Activated CD4-positive, alpha-beta T cell treated with anti-CD3 and anti-CD28 coated beads, Interleukin-2, amount 50 U/mL, for 1 hour (primary cell): ENCODE measurements at places on chromosomes 6 and 20.

DNA sequence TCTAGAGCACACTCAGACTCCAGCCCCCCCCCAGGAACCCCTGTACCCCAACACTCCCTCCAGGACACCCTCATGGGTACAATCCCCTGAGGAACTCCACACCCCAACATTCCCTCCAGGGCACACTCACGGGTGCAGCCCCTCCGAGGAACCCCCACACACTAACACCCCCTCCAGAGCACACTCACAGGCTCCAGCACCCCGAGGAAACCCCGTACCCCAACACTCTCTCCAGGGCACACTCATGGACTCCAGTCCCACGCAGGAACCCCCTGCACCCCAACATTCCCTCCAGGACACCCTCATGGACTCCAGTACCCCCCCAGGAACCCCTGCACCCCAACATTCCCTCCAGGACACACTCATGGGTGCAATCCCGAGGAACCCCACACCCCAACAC lies 31.6 kb downstream of the LAMA5 start:
- no peak for DNase-seq

DNA sequence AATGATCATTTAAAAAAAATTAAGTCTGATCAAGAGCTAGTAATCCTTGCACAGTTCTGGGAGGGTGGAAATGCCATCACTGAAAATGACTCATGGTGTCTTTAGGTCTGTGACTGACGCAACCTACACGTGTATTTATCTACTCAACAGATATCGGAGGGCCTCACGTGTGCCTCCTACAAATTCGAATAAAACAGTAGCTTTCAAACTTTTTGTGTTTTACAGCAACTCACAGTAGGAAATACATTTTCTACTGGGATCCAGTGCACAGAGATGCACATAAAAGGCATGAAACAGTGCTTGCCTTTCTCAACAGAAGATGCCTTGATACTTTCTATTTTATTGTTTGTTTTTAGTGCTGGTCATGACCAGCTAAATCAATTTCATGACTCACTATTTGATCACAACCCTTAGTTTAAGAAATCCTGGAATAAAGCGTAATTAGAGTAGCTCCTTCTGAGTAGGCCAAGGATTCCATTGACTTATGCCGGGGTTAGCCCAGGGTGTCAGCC lies 210.0 kb upstream of the SNX9 start:
- no peak for DNase-seq

GRCh38 chr20:20143165-20143564 lies 90.8 kb downstream of the CFAP61 start:
- DNase-seq: no peak

DNA sequence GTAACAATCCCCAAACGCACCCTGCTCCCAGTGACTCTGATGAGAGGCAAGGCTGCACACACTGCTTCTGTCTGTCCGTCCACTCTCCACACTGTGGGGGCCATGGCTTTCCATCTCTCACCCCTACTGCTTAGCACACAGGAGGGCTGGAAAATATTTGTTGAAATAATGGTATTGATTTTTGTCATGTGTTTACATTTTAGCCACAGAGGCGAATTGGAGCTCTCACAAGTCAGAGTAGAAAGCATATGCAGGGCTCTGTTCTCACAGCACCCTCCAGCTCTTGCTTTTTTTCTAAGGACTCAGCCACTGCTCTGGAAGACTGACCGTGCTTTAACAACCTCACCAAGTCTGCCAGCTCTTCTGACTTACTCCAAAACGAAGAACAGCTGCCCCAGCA lies 273.8 kb downstream of the GMDS start:
- no peak for DNase-seq

DNA sequence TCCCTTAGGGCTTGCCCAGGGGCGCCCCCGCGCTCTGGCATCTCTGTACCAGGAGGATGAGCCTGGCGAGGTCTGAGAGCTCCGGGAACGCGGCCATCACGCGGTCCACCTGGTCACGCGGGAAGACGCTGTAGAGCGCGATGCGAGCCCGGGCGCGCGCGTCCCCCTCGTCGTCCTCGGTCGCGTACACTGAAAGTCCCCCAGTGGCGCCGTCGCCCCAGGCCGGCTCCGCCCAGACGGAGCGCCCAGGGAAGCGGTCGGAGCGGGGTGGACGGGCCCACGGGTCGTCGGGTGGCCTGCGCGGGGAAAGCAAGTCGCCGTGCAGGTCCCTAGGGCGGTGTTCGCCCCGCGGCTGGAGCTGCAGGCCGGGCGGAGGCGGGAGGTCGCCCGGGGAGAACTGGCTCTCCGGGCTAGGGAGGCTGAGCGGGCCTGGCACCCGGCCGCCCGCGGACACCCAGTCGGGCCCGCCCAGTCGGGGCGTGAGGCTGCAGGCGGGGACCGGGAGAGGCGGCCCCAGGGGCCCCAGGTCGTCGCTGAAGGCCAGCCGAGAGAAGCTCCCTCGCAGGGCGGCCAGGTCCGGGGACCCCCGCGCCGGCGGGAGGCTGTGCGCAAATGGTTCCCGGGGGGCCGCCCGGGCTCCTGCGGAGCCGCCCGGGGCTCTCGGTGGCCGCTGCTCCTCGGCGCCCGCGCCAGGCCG lies 34.0 kb downstream of the ZC3H12D start:
- no peak for DNase-seq

GRCh38 chr6:151001387-151002056 lies 136.0 kb downstream of the MTHFD1L start:
- no peak for DNase-seq

DNA sequence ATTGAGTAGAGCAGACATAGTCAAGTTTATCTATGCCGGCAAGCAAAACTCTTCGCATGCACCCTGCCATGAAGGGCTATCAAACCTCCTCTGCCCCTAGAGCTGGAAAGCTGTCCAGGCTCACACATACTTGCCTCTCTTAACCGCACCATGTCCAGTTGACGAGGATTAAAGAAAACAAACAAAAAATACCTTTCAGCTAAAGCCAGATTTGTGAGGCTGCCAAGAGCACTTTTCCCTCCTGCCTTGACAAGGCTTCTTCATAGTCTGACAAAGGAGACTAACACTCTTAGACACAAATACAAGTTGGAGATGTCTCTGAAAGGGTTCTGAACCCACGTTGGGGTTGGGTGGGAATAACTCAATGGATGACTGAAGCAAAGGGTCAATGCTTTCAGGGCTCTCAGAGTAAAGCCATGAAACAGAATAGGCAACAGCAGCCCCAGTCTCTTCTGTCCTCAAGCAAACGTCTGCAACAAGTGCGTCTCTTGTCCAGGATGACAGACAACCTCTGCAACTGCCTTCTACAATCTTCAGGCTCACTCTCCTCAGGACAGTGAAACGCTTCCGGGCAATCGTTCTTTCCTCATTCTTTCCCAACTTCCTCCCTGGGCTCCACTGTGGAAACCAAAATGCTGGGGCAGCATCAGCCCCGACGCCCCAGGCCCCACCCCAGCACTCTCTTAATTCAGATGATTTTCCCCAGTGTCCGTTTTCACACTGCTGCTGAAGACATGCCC lies 57.8 kb downstream of the AGPAT4 start:
- DNase-seq: no peak

DNA sequence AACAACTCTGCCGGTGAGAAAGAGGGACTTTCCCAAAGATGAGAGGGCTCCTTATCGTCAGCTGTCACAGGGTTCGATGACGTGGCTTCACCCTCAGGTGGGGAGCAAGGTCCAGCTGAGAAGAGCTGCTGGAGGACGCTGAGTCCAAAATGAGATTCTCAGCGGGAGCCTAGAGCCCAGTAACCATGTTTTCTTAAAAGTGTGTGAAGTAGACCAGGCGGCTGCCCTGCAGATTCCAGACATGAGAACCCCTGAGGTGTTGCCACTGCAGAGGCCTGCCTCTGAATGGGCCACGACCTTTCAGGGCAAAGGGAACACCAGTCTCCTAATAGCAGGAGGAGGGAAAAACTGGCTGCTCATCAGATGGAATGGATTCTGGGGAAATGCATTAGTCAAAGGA lies 375.1 kb downstream of the BTBD9 start:
- DNase-seq: no peak

DNA sequence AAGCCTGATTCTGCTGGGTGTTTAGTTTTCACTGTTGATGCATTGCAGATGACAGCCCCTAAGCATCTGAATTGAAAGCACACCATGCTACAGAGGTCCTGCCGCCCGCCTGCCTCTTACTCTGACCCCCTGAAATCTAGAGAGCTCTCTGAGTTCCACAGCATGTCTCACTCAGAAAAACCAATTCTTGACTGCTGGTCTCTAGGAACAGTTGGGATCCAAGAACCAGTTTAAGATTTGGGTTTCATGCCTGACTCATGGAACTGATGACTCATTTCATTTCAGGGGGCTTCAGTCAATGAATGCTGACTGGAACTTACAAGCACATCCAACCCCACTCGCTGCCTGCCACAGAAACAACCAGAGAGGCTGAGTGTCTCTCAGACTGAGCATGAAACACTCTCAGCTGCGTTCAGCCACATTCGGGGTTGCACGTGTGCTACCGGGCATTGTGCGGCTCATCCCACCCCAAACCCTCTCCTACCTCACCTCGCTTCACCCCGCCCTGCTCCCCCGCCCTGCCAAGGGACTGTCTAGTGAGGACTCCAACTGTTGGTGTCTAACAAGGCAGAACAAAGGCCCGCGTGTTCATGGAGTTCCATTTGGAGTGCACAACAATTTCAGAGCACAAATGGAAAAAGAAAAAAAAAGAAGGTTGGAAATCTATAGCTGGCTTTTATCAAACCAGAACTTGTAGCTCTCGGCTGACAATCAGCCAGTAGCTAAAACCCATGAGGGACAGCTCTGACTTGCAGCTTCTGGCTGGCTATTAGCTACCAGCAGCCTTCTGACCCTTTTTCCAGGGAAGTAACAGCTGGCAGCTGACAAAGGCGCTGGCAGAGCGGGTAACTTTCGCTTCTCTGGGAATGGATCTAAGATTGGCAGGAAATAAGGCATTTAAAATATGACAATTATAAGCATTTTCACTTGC lies 20.0 kb upstream of the TRAF3IP2 start:
- no peak for DNase-seq

- DNase-seq: no peak
Observed at GRCh38 chr20:17014217-17014616, 212.6 kb upstream of the PCSK2 start.

DNA sequence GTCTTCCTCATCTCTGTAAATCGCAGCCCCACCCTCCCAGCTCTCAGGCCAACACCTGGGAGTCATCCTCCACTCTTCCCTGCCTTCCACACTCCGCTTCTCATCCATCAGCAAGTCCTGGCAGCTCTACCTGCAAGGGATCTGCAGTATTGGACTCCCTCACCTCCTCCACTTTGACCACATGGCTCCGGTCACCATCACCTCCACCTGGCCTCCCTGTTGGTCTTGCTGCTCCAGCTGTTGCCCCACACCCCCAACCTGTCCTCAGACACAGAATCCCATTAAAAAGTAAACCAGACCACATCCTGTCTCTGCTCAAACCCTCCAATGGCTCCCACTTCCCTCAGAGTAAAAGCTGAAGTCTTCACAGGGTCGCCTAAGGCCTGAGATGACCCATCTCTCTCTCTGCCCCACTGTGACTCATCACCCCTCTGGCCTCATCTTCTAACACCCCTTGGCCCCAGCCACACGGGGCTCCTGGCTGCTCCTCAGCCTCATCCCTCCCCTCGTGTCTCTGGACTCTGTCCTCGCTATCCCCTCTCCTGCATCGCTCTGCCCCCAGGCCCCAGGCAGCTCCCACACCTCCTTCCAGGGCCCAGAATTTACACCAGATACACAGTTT lies 185.1 kb upstream of the SULF2 start:
- DNase-seq: no peak

- DNase-seq: no peak
Observed at GRCh38 chr20:11144114-11144950, 470.5 kb upstream of the JAG1 start.

DNA sequence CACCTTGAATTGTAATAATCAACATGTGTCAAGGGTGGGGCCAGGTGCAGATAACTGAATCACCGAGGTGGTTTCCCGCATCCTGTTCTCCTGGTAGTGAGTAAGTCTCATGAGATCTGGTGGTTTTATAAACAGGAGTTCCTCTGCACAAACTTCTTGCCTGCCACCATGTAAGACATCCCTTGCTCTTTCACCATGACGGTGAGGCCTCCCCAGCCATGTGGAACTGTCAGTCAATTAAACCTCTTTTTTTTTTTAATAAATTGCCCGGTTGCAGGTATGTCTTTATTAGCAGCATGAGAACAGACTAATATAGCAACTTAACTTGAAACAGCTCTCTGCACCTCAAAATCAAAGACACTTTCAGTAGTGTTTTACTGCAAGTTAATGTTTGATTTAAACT lies 121.6 kb downstream of the OGFRL1 start:
- DNase-seq: no peak

DNA sequence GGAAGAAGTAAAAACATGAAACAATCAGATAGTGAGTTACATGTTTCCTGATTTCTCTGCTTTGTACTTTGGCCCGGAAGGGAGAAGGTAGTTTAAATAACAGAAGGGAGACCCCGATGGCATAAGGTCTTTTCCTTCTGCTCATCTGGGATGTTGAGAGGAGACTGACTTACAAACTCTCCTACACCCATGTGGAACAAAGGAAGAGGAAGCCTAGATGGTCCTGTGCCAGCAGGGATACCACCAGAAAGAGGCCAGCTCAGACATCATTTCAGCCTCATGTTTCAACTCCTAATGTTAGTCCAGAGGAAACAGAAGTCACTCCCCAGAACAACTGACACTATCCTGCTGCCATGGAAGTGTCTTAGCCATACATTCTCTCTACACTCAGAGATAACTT lies 250.7 kb upstream of the NOX3 start:
- DNase-seq: no peak

GRCh38 chr6:70396163-70396562 lies 17.1 kb upstream of the FAM135A start:
- no peak for DNase-seq

- DNase-seq: no peak
Observed at GRCh38 chr6:145866456-145867396, 52.1 kb upstream of the FBXO30 start.
